ENCODE measurements at places on chromosomes 1 and 21. TPM values are rescaled to one million over a fixed set of nuclear protein-coding genes. Genes with fewer than 3 reads are reported as not detected.

Gene BSND
- not detected for total RNA-seq

Gene MOV10
- total RNA-seq, result 41.5 TPM

Gene LAMC2
- total RNA-seq, result 55.4 TPM

Gene NECTIN4
- 1.4 TPM for total RNA-seq

Gene ATP6V1G3
- not detected for total RNA-seq

- no peak for DNase-seq
Observed at GRCh38 chr21:42632336-42632751, 21.1 kb upstream of the PDE9A start.

GRCh38 chr1:12473596-12474362 lies 144.2 kb downstream of the DHRS3 start:
- DNase-seq, result no peak

GRCh38 chr1:46637444-46638083 lies 21.0 kb upstream of the MOB3C start:
- no peak for DNase-seq

DNA sequence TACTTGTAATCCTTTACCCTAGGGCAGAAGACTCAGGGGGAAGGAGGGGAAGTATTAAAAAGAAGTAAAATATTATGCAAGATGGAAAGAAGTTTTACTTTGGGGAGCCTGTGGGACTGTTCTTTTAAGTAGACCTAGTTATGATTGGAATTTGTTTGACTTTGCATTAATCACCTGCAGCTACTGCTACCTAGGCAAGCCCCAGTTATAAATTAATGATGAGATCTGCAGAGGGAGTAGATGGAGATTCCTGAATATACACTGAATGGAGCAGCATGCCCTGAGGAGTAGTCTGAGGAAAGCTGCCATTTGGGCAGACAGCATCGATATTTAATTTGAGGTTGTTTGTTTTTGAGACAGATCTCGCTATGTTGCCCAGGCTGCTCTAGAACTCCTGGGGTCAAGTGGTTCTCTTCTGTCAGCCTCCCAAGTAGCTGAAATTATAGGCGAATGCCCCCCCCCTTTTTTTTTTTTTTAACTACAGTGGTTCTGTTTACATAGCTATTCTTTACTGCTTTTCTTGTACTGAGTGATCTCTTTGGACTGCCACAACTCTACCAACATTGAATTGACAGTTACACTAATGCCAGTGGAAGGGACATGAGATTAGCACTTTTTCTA lies 81.4 kb upstream of the SERTAD4 start:
- DNase-seq, result no peak
